Retina (tissue), 1 donor: ENCODE measurements at places on chromosomes 1 and 21.

DNA sequence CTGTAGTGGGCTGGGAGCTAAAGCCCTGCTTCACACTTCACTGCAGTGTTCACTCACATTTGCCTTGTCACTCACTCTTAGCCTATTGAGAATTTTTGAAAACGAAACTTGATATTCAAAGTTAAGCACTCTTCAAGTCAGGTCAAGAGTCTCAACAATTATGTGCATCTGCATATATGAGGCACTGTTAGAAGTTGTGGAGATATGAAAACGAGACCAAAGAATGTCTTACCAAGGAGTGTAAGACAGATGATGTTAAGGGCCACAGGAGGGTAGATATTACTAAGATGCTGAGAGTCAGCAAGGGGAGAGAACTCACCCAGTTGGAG lies 64.7 kb upstream of the GJA8 start:
- no peak for DNase-seq

- DNase-seq, result no peak
Measured at GRCh38 chr1:209648931-209649776, 3.1 kb downstream of the LAMB3 start.

GRCh38 chr1:172215006-172215405 lies 205.5 kb upstream of the C1orf105 start:
- DNase-seq, result no peak

GRCh38 chr1:217333939-217334338 lies 297.0 kb downstream of the GPATCH2 start:
- DNase-seq, result peak; percentile 13

GRCh38 chr1:16067127-16067768 lies 6.2 kb downstream of the FAM131C start:
- no peak for DNase-seq

DNA sequence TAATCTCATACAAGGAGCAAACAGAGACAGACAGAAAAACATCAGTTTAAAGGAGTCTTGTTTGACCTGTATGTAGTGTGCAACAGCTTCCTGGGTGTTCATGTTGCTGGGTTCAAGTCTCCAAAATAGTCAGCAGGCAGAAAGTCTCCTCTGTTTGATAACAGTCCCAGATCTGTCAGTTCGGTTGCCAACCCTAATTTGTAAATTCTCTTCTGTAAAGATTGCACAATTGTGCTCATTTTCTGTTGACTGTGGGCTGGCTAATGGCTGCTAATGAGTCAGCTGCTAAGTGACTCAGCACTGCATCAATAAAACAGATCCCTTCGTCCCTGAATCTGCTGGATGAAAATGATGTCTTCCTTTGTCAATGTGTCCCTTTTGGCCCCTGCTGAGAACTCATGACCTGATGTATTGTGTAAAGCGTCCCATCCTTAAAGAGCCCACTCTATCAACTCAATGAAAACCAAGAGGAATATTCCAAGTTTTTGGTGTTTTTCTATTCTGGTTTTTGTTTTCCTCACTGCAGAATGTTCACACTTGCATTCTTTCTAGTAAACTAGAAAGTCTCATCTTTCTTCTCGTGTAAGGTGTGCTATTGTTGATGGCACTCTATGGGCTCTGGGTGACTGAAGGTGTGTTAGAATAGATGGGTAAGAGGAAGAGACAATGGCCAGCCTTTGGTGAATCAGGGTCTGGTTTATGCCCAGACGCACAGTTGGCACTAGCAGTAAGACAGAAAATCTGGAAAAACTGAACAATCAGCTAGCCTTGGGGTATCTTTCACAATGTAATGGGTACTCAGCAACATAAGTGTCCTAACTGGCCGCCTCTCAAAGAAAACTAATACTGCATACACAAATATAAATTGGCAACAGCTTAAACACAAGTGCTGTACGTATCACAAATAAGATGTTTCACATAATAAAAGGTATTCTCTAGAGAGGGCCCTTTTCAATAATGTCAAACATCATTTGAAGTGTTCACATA lies 75.1 kb upstream of the SIPA1L2 start:
- DNase-seq, result peak; percentile 40

- DNase-seq, result no peak
Measured at GRCh38 chr1:147547065-147547464, 5.8 kb downstream of the BCL9 start.

- DNase-seq, result no peak
Measured at GRCh38 chr1:45385302-45385701, 45.1 kb upstream of the MUTYH start.

DNA sequence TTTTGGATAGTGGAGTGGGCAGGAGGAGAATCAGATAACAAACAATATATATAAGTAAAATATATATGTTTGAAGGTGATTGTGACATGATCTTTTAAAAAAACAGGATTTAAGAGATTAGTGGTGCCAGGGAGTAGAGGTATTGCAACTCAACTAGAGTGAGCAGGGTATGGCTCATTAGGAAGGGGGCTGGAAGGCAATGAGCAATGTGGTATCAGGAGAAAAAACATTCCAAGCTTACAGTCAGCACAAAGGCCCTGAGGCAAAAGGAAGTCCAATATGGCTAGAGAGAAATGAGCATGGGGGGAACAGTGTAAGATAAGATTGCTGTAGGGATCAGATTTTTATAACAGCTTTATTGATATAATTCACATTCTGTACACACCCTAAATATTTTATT lies 5.3 kb upstream of the GADD45A start:
- DNase-seq, result no peak

DNA sequence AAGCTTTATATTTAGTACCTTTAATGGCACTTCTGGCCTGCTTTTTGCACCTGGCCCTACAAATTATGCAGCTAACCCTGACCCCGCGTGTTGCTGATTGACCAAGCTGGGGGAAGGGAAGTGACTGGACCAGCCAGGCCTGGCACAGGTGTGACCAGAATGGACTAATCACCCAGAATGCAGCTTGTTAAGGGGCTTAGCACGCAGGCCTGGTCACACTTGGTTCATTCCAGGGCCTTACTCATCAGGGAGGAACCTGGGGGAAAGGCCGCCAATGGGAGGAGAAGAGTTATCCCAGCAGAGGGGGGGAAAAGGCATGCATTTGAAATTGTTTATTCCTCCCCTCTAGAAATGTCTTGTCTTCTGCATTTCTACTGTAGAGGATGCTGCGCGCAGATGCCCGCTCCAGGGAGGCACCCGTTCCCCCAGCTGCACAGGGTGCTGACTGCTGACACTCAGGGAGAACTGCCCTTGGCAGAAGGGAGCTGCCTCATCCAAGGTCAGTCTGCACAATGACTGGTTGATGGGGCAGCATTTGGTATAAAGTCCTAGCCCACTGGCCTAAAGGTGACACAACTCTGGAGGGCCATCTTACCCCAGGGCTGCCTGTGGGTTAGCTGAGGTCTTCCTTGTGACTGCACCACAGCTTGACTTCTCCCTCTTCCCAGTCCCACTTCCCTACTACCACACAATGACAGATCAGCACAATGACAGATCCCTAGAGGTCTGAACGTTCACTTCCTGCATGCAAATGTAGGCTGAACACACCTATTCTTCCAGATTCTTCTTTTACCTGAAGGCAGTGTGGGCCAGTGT lies 29.0 kb downstream of the DHCR24 start:
- no peak for DNase-seq

DNA sequence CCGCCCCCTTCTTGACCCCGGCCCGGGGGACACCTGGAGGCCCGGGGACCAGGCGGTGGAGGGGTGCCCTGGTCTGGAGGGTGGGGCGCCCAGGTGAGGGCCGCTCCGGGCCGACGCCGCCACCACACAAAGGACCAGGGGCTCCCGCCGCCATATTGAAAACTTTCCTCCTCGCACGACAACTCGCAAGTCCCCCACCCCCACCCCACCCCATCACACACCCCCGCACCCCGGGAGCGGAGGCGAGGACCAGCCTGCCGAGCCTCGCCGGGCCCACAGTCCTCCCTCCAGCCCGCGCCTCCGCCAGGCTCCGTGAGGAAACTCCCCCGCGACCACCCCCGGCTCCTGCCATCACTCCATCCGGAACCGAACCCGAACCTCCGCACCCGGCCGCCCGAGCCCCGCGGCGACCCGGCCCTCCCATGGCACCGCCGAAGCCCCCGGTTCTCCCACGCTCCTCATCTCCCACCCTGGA lies 733 bp downstream of the KDM5B start:
- DNase-seq, result peak; percentile 53

DNA sequence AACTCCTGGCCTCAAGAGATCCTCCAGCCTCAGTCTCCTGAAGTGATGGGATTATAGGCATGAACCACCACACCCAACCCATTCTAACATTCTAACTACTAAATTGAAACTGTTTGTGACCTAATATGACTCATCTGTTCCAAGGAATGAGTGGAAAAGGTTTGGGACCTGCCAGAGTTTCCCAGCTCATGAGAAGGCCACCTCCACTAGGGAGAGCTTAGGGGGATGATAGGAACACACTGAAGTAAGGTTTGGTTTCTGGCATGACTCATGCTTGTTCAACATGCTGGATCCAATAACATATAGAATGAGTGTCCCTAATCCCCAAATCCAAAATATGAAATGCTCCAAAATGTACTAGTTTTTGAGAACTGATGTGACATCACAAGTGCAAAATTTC lies 18.9 kb upstream of the SCAF4 start:
- no peak for DNase-seq

DNA sequence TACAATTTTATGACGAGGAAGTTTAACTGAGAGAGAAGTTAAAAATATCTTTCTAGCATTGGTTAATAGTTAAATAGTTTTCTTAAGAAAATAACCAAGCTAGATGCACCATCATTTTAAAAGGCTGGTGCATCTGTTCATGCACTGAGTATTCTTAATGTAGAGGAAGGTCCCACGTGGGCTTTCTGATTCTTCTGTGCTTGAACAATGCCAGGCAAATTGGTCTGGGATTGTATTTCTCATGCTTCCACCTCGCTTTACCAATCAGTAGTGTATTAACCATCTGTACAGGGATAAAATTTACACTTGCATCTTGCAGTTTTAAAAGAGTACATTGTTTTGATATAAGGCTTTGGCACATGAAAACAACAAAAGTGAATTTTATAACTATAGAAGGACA lies 47.4 kb upstream of the MTF2 start:
- no peak for DNase-seq
